ENCODE measurements at places on chromosomes 12 and 14. TPM values are rescaled to one million over a fixed set of nuclear protein-coding genes. Genes with fewer than 3 reads are reported as not detected.

DNA sequence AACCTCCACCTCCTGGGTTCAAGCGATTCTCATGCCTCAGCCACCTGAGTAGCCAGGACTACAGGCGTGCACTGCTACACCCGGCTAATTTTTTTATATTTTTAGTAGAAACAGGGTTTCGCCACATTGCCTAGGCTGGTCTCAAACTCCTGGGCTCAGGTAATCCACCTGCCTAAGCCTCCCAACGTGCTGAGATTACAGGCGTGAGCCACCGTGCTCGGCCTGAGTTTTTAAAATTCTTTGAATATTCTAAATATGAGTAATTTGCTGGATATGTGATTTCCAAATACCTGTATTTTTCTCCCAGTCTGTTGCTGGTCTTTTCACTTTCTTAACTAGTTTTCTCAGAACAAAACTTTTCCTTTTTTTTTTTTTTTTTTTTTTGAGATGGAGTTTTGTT is 27.4 kb downstream of the GIT2 start:
- no peak for DNase-seq

DNA sequence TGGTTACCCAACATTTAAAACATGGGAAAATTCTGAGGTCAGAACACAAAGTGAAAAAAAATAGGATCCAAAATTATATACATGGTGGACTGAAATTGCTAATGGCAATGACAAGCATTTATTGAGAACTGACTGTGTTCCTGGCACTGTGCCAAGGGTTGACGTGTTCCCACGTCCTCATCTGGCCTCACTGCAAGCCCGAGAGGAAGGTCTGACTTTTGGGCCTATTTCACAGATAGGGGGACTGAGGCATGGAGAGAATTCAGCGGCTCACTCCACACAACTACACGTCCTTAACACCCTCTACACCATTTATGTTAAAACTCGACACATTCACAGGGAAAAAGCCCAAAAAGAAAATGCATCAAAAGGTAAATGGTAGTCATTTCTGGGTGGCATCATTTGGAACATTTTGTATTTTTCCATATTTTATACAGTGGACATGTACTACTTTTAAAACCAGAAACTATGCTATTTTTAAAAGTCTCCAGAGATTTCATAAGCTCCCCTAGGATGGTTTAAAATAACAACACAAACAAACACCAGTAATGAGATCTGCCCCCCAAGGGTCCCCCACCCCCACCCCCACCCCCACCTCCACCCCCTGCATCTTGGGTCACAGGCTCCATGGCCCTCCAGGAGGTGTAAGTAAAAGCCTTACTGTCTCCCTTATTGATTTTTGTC is 27.7 kb downstream of the CLMN start:
- DNase-seq, result peak; percentile 38

DNA sequence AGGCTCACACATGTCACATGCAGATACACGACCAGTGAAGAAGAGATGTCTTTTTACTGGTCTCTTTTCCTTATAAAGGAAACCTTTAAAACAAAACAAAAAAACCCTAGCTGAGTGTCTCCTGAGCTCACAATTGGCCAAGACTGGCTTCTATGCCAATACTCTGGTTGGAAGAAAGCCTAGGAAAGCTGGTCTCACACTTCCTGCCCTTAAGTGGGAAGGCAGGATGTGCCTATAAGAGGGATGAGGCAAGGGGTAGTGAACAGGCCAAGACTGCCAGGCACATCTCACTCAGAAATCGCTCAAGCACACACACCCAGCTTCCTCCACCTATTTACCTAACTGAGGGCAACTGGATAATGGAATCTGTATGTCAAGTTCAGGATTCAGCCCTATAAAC is 50.0 kb downstream of the SOCS2 start:
- no peak for DNase-seq

DNA sequence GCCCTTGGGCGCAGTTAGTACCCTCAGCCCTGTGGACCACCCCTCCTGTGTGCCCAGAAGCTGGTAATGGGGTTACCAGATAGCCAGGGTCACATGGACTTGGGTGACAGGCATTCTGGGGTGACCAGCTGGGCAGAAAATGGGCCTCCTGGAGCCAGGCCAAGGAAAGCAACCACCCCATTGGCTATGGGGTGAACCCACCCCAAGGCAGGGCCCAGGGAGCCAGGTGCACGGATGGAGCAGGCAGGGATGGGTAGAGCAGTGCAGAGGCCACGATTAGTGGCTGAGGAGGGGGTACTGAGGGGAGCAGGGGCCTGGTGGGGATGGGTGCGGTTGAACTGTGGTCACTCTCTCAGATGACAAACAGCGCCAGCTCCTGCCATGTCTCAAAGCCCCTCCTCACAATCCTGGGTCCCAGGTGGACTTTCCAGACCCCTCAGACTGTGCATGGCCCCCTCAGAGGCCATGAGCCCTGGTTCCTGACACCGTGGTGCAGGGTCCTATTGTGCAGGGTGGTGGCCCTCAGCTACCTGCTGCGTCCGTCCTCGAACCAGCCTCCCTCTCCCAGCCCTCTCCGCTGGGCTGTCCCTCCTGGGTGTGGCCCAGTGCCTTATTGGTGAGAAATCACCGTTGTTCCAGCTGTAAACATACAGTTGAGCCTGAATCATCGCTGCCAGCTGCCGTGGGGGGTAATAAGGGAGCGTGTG is 23.4 kb upstream of the BEGAIN start:
- DNase-seq, result no peak

DNA sequence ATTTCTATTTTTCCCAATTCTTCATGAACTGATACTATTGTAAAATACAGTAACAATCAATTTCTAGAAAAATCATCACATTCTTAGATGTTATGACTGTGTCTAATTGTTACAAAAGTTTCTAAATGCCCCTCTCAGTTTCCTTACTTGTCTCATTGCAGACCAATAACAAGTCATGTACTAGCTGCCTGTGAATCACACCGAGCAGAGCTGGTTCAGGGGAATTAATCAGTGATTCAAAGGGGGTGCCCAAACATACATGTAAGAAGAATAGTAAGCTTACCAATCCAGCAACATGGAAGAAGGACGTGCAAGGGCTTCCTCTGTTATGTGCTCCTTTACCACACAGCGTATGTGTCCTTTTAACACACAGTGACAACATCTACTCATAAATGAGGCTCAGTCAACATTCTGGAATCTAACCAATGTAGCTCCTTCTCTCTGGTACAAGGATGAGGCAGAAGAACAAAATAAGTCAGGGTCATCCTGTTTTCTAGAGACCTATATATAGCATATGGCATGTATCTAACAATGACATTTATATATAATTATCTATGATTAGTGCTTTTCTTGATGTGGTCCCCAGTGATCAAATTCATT is 126.4 kb downstream of the SCN8A start:
- DNase-seq, result no peak

DNA sequence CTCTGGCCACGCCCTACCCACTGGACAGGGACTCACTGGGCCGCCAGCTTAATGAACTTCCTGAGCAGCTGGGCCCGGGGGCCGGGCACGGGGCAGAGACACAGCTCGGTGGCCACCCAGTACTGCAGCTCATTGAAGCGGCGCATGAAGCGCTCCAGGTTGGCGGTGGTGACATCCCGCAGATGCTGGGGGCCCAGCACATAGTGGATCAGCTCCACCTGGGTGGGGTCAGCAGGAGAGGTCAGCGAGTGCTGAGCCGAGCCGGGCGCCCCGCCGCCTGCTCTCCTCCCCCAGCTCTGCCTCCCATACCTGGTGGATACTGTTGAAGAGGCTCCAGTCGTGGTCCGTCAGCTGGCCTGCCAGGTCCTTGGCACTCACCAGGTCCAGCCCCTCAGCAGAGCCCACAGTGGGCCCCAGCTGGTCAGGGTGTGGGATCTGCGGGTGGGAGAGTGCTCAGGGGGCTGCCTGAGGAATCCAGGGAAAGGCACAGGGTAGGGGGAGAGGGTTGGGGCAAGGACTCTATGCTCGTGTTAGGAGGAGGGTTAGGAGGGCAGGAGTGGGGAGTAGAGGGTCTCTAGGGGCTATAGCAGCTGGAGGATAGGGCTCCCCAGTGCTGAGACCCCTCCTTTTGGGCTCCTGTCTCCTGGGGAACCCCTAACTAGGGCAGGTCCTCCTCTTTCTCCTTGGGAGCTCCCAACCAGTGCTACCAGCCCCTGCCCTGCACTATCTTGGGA is 15.5 kb upstream of the ENDOU start:
- DNase-seq, result peak; percentile 63

DNA sequence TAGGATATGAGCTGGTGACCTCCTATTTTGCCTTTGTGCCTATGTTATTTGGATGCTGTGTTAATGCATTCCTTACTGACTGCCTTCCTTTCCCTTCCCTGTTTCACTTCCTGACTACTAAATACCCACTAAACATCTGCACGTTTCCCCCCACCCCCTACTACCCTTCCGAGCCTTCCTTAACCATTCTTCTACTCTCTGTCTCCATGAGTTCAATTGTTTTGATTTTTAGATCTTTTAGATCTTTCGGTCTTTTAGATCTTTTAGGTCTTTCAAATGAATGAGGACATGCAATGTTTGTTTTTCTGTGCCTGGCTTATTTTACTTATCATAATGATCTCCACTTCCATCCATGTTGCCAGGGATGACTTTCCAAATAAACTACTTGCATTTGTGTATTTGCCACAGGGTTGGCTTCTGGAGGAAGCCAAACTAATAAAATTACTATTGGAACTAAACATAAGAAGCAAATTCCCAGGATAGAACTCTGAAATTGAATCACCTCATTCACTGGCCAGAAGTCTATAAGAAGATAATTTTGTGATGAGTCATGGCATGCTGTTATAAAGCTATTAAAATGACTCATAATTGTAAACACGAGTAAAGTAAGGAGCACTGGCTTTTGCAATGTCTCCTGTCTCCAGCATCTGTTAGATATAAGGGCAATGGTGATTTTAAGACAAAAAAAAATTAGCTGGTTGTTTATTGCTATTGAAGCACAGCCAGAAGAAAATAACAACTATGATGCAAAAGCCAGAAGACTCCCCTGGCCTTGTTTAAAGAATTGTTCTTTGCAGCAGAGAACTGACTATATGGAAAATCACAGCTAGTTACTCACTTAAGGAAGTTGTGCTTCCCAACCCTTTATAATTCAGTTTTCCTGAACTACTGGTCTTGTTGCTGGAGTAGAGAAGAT is 586.3 kb downstream of the LRFN5 start:
- no peak for DNase-seq

DNA sequence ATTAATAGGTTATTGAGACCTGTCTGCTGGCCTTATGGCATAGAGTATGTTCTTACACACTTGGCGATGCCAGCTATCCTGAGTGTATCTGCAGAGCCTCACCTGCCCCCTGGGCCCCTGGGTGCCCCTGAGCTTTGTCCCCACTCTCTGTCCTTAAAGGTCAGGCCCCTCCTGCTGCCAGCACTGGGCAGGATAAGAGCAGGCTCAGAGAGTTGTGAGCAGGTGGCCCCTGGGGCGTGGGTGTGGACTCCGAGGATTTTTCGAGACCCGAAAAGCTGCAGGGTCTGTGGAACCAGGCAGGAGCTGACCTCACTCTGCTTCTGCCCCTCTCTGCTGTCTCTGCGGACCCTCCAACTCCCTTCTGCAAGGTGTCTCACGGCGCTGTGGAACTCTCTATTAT is 8.2 kb downstream of the HIP1R start:
- DNase-seq, result no peak

- peak; percentile 54 for DNase-seq
Measured at GRCh38 chr12:53232646-53233461, 845 bp upstream of the RARG start.

DNA sequence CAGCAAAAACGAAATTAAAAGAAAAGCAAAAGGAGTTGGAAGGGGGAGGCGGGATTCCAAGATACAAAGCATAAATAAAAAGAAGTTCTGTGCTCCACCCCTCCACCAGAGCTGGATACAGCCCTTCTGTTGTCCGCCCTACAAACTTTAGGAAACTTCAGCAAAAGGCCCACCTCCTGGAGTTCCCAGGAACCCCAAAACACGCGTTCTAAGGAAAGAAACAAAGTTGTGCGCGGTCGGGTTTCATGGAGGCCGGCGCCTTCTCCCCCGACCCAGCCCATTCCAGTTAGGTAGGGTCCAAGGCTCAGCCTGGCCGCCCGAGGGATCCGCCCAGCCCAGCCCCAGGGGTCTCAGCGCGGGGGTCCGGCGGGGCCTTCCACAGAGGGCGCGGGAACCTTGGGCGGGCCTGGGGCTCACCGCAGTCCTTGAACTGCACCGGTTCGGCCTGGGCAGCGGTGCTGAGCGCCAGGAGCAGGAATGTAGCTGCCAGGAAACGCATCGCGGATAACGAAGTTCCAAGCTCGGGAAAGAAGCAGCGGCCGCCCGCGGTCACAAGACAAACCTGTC is at the start of gene NPC2:
Gene NPC2, minus strand, starts transcription at position 530 of the 567 bp plus-strand sequence. Its CDS starts 31 bp downstream, at position 499.
- DNase-seq, result peak; percentile 51

DNA sequence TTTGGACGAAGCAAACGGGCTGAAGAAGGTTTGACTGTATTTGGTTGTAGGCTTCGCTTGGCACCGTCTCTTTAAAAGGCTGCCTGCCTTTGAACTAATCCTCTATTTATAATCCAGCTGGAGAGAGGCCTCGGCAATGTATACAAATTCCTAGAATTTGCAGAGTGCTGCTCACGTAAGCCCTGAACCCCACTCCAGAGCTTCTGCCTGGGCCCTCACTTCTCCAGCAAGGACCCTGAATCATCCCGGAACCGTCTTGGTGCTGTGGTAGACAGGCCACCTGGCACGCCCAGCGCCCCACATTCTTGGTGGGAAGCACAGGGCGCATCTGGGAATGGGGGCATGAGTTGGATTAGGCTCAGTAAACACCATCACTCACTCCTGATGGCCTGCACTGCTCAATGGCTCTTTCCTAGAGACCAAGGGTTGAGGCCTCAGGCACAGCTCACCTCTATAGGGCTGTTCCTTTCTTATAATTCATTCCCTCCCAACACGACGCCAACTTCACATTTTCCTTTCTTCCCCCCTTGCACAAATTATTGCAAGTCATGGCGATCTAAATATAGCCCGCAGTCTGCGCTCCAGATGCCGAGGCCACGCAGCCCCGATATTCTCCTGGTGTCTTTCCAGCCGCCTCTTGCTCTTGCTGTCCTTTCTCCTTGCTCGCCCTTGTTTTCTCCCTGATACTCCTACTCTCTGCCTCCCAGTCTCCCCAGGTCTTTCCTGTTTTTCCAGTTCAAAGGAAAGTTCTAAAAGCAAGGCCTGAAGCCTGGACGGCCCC is 141.0 kb downstream of the ZFP36L1 start:
- no peak for DNase-seq

DNA sequence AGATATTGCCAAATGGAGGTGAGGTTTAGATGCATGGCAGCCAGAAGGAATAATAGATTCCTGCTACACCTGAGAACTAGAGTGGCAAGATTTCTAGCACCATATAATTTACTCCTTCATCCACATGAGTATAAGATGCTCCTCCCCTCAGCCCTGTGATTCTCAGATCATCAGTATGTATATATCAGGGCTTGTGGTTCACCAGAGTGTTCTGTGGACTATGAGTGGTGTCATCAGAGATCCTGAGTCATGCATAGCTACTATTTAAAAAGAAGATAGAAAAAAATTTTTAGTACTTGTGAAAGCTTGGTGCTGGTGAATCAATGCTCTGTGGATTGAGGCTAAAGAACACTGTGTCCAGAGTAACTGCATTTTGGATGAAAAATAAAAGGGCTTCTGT is 285.9 kb downstream of the BMP4 start:
- no peak for DNase-seq

PMCH gene
- not detected for total RNA-seq

ATP5MC2 gene
- 205 TPM for total RNA-seq

SPIC gene
- total RNA-seq, result not detected

CLEC9A gene
- total RNA-seq, result not detected

Data from B cell (primary cell).